ENCODE measurements at places on chromosomes 2 and 18. TPM values are rescaled to one million over a fixed set of nuclear protein-coding genes. Genes with fewer than 3 reads are reported as not detected.

The CNGA3 gene
- total RNA-seq: not detected

The RBKS gene
- total RNA-seq: 1.8 TPM

GRCh38 chr2:236169741-236170589, 1.8 kb upstream of the GBX2 start:
- no peak for DNase-seq

- DNase-seq: no peak
Measured at GRCh38 chr2:30109856-30110255, 37.0 kb upstream of the YPEL5 start.

GRCh38 chr18:78589916-78590437, 389.6 kb upstream of the SALL3 start:
- no peak for DNase-seq

DNA sequence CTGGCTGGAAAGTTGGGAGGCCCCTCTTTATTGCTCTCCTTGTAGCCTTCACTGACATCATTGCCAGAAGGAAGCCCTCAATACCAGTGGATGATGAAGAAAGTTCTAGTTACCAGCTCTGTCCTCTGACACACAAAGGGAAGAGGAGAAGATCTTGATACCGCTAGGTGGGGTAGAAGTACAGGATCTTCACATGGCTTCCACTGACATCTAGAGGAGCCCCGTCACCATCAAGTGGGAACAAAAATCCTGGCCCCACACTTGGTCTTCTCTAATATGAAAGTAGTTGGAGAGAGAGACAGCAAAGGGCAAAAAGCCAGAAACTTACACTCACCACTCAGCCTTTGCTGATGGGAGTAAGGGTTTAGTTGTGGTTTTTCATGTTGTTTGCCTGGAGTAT, 12.4 kb downstream of the XIRP2 start:
- DNase-seq: no peak

GRCh38 chr2:226619707-226620106, 179.9 kb downstream of the IRS1 start:
- no peak for DNase-seq

DNA sequence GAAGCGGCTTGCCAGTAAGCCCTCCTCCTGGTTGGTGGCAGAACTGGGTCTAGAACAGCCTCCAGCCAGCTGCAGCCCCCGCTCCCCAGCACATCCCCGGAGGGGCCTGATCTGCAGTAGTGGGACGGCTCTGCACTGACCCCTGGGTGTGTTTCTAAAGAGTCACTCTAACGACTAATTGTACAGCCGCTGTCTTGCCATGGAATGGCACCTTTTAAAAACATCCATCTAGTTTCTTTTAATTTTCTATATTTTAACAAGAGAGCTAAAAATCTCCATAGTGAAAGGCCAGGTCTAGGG, 82.0 kb downstream of the MTCL1 start:
- DNase-seq: no peak

DNA sequence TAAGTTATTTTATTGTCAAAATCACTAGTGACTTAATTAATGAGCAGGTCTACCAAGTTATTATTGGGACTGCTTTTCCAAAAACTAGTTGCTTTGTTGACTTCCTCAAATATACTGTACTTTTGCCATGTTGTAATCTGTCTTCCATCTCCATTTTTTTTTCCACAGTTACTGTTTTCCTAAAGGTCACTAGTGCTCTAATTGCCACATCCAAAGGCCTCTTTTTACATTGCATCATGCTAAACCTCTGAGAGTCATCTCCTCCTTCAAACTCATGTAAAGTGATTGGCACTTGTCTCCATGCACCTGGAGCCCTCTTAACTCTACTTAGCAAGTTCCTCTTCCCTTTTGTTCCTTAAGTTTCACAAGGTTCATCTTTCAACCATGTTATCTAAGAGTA, 11.8 kb downstream of the PMAIP1 start:
- no peak for DNase-seq

DNA sequence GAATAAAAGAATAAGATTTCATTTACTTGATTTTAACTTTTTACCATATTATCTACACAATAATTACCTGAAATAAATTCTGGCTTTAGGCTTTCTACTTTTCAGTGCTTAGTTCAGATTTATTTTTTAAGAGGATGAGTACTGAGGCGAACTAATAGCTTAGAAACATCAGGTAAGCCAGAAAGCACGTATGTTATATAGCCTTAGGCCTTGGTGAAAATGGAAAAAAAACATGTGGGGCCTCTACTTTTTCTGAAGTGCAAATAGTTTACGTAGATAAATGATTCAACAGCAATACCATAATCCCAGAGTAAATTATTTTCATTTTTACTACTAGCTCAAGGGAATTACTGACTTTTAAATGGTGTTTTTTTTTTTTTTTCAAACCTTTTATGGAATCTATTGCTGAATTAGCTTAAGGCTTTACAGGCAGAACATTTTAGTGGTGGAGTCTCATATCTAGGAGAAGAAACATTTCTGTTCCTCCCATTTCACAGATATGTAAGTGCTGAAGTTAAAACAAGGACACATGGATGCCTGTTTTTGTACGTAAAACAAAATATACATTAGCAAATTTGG, 6.2 kb downstream of the CPS1 start:
- no peak for DNase-seq

DNA sequence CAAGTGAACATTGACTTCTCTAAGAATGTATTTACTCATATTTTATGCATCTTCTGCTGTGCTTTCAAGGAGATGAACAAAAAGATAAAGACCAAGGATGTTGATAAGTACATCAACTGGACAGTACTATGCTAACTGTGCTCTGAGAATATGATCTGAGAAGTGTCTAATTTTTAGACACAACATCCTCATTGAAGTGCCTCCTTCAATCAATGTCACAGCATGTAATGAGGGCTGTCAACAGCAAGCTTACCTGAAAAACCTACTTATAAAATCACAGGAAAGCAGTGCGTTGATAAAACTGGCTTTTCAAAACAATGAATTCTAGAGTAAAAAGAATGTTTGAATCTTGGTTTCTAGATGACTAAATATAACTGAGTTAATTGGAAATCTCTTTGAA, 452.9 kb upstream of the DSEL start:
- DNase-seq: no peak

All from naive thymus-derived CD8-positive, alpha-beta T cell (primary cell).